CD8-positive, alpha-beta memory T cell (primary cell): ENCODE measurements at places on chromosomes 11 and 22.
A peak's percentile ranks its signal among the peaks of the same experiment; 100 is the strongest.

DNA sequence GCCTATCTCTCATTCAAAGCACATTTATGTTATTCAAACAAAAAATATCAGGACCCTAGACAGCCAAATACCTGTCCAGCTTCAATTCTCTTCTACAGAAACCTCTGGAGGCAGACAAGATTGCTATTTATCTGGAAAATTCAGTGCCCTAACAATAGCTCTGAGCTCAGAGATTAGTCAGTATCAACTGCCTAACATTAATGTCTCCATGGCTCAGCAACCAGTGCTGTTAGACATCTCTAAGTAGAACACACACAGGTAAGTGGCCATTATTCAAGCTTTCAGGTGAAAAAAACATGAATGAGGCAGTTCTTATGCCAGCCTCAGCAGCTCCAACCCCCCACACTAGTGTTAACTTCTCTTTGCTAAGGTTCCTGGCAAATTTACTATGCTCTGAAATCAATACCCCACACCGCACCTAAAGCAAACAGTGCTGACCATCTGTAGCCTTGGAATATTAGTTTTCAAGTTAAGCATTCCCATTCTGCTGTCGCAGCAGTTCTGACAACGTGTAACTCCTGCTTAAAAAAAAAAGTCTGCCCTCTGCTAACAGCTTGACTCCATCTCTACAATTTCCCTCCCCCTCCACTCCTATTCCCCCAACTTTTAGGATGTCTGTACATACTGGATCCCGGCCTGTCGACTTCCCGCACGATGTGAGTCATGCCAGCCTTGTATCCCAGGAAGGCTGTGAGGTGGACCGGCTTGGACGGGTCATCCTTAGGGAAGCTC is 1.5 kb downstream of the RPL3 start:
- no peak for DNase-seq

DNA sequence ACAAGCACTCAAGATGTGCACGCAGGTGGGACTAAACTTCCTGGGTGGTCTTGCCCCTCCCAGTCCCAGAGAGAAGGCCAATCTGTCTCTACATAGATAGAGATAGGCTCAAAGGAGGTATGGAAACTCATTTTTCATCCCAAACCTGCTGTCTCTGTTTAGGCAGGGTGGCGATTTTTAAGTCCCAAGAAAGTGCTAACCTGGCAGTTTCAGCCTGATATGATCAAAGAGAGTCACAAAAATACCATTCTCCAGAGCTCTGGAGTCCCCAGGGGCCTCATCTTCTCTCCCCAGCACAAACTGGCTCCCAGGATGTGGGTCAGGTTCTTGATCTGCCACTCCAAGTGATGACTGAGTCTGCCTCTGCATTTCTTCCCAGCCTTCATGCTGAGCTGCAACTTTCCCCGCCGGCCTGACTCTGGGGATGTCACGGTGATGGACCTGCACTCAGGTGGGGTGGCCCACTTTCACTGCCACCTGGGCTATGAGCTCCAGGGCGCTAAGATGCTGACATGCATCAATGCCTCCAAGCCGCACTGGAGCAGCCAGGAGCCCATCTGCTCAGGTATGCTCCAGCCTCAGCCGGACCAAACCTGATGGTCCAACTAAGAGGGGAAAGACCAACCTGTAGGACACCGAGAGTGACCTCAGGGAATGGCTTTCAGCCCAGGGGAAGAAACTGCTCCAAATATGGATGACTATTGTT is 129.5 kb downstream of the SEZ6L start:
- DNase-seq = no peak

GRCh38 chr11:6321961-6322362 is 1.7 kb upstream of the CAVIN3 start:
- no peak for DNase-seq

- DNase-seq = no peak
These were observed 42.3 kb upstream of the NFRKB start for GRCh38 chr11:129937592-129938238.

DNA sequence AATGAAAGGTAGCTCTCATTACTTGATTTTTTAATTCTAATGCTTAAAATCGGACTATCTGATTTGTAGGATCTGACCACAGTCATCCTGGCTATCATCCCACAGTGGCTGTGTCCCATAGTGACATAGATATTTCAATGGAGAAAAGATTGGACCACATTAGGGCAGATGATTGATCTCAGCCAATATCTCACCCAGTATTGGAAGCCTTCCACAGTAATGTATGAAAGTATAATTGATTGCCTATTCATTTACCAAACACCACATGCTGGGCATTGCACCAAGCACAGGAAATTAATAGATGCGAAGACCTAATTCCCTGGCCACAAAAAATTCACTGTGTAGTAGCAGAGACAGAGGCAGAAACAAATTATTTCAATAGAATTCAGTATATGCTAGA is 37.6 kb downstream of the FZD4 start:
- DNase-seq = no peak

GRCh38 chr11:112534208-112534607 is 273.5 kb upstream of the PLET1 start:
- no peak for DNase-seq

GRCh38 chr22:17749605-17750395 is 24.5 kb downstream of the BID start:
- no peak for DNase-seq

GRCh38 chr22:50027639-50028537 is 15.3 kb upstream of the IL17REL start:
- no peak for DNase-seq

DNA sequence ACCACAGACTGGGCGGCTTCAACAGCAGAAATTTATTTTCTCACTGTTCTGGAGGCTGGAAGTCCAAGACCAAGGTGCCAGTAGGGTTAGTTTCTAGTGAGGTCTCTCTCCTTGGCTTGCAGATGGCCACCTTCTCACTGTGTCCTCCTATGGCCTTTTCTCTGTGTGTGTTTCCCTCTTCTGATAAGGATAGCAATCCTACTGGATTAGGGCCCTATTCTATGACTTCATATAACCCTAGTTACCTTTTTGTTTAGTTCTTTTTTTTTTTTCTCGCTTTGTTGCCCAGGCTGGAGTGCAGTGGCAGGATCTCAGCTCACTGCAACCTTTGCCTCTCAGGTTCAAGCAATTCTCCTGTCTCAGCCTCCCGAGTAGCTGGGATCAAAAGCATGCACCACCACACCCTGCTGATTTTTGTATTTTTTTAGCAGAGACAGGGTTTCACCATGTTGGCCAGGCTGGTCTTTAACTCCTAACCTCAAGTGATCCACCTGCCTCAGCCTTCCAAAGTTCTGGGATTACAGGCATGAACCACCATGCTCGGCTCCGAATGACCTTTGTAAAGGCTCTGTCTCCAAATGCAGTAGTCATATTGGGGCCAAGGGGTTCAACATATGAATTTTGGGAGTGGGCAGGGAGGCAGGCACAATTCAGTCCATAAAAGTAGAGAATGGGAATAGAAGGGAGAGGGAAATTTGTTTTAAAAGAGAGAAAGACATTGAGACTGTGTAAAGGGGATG is 25.5 kb upstream of the NNMT start:
- DNase-seq = no peak

GRCh38 chr11:61956191-61957020 is 6.3 kb downstream of the BEST1 start:
- DNase-seq = no peak

DNA sequence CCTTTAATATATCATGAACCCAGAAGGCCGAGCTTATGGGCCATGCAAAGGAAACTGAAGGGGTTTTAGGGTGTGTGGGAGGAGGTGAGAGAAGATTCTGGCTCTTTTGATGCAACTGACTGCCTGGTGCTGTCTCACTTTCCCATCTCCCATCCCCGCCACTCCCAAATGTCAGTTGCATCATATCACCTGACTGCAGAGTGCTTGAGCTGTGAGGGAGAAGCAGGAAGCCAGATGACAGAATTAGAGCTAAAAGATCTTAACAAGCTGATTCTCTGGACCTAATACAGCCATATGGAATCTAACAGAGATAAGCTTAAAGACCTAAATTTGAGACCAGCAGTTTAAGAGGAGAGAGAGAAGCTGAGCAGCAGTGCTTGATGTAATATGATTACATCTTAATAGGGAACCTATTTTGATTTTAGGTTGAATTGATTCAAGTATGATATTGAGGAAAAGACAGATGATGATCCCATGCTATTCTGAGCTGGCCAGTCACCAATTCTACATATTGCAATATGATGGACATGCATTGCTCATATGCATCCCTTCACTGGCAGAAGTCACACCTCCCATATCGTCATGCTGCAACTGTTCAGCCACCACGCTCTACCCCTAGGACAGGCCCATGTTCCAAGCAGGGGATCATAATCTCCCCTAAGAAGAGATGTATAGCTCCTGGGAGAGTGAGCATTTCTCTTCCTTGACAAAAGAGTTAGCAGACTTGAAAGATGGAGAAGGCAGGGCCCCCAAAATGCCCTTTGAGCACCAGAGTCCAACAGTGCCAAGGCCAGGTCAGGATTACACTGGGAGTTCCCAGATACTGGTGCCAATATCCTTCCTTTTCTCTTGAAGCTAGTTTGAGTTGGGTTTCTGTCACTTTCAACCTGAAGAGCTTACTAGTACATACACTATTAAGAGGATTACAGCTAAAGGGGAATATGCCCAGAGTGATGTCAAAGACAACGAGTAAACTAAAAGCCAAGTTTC is 44.9 kb downstream of the PLEKHA7 start:
- no peak for DNase-seq

DNA sequence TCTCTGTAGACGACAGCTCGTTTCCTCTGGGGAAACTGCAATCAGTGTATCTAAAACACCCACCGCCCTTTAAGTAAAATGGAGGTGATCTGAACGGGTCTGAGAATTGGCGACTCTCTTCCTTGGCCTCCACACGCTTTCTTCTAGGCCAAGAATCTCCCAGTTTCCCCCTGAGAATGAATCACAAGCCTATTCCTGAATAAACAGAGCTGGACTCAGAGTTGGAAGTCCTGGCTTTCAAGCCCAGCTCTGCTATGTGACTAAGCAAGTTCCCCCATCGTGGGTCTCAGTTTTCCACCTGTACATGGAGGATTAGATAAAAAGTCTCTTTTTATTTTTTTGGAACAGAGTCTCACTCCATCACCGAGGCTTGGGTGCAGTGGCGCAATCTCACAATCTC is 200.4 kb downstream of the MN1 start:
- DNase-seq = no peak

DNA sequence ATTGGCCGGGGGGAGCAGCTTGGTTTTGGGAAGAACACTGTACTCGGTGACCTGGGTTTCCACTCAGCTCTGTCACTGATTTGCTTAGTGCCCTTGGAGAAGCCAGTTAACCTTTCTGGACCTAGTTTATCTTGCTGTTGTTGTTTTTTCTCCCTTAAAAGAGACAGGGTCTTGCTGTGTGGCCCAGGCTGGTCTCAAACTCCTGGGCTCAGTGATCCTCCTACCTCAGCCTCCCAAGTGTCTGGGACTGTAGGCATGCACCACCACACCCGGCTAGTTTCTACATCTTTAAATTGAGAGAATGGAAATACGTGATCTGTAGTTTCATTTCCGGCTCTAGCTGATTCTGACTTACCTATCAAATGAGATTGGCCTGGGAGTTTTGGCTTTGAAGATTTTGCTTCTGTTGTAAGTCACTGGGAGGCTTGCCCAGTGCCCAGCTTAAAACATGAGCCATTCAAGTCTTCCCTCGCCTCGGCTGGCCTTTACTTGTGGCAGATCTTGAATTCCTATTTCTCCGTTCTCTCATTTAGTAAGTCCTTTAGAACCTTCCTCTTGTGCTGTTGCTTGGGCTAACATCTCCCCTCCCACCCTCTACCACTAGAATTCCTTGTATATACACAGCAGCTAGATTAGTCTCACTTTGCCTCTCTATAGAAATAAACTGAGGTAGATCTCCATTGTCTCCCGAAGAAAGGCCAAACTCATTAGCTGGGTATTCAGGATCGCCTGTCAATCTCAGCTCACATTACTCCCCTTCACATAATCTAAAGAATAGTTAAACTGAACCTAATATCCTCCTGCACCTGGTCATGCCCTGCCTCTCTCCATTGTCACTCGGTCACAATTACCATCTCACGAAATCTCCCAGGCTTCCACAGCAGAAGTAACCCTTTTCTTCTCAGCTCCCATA is 87.7 kb upstream of the SLC25A18 start:
- DNase-seq = no peak

DNA sequence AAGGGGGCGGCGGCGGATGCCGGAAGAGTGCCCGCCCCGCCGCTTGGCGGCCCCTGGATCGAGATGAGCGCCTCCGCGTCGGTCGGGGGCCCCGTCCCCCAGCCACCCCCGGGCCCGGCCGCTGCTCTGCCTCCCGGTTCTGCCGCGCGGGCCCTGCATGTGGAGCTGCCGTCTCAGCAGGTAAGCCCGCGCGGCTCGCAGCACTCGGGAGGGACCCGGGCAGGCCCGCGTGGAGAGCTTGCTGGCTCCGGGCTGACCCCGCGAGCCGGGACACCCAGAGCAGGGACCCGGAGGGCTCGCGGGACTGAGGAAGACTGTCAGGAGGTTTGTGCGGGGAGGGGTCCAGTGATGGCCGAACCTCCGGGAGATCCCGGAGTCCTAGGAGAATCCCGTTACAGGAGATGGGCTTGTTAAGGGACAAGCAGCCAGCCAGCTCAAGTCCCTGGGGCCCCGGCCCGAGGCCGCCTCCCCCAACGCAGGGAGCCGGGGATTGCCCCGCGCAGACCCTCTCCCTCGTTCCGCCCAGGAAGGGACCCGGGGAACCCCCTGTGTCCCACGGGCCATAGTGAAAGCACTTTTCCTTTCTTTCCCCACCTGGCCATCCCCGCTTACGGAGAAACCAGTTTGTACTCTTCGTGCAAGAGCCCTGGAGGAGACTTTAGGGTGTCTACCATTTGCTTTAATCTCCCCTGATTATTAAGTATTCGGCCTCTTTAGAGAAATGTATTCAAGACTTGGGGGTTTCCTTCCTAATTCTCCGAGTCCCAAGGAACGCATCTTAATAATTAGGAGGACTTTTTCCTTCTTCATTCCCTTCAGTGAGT is 547 bp downstream of the UVRAG start:
- peak; percentile 61 for DNase-seq

GRCh38 chr22:37792494-37792893 is 15.2 kb upstream of the GCAT start:
- DNase-seq = no peak

DNA sequence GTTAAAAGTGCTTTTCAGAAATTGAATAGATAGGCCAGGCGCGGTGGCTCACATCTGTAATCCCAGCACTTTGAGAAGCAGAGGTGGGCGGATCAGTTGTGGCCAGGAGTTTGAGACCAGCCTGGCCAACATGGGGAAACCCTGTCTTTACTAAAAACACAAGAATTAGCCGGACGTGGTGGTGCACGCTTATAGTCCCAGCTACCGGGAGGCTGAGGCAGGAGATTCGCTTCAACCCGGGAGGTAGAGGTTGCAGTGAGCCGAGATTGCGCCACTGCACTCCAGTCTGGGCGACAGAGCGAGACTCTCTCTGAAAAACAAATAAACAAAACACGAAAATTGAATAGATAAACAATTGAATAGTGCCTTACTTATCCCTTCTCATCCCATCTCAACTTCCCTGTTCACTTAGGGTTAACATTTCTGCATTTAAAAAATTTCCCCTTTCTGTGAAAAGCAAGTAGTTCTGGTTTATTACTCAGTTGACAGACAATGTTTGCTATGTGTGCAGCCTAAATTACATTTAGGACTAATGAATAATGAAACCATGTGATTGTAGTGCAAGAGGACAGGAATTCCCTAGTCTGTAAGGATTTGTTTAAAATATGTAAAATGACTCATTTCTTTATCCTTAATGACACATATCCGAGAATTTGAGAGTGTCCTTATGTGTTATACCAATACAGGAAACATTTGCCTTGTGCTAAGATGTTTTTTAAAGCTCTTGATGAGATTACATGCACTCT is 6.0 kb downstream of the RNF169 start:
- DNase-seq = no peak

- no peak for DNase-seq
These were observed 27.0 kb downstream of the DSCAML1 start for GRCh38 chr11:117770061-117770460.

GRCh38 chr22:25403811-25404471 is 160.5 kb upstream of the GRK3 start:
- DNase-seq = no peak
